ENCODE measurements at places on chromosomes 3 and 15. TPM values are rescaled to one million over a fixed set of nuclear protein-coding genes. Genes with fewer than 3 reads are reported as not detected.

- no peak for DNase-seq
Observed at GRCh38 chr3:143859465-143860203, 11.4 kb upstream of the SLC9A9 start.

GRK7 gene
- not detected for total RNA-seq

STX19 gene
- total RNA-seq, result not detected

TRMT10C gene
- total RNA-seq, result 64.7 TPM

SERPINI1 gene
- total RNA-seq, result 7.7 TPM

GRCh38 chr3:54772746-54773145 lies 155.1 kb downstream of the LRTM1 start:
- no peak for DNase-seq

GRCh38 chr15:46365572-46365971 lies 730.7 kb downstream of the SQOR start:
- peak; percentile 4 for DNase-seq

DNA sequence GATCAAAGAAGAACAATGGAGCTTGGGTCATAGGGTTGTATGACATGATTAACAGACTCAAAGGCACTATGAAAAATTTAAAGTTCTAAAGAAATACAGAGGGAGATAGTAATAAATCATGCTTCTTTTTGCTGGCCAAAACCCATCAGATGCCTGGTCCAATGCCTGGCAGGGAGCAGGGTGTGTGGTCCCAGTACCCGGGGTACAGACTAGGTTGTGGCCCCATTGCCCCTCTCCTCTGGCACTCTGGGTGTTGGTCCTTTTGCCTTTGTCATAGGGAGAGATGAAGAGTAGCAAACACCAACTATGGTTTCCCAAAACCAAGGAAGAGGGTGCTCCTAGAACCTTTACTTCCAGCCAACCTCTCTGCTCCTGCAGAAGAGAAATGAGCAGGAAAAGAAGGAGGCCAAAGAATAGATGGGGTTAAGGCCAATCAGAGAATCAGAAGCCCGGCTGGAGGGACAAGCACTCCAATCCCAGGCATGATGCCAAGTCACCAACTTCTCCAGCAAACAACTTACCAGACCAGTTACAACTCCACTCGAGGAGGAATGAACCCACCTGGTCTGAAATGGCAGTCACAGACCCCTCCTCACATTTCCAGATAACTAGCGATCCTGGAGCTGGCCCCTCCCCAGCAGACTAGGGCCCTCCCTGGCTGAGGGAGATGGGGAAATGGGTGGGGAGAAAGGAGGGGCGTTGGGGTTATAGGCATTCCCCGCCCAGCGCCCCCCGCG lies 1.8 kb downstream of the IGDCC3 start:
- no peak for DNase-seq

DNA sequence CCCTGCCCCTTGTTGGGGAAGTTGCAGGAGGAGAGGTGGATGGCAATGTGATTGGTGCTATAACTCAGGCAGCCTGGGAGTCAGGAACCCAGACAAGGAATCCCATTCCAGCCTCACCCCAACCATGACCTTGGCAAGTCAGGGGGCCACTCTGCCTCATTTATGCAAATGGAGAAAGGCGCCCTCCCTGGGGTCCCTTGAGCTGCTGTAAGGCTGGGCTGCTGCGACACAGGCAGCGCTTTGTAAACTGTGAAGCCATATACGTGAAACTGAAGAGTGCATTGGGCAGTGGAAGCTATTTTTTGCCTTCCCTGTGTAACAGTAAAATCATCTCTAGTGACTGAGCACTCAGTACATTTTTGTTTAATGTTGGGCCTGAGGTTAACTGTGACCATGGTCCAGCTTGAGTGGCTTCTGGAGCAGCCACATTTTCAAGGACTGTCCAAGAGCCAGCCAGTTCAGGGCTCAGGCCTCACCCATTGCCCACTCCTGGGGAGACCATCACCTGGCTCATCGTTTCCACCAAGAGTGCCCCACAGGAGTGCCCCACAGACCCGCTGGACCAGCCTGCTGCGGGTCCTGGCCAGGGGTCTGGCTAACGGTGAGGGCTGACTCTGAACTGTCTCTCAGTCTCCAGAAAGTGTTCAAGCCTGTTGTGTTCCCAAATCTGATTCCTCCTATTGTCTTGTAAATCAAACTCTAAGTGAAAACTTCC lies 27.9 kb downstream of the KIF7 start:
- DNase-seq, result no peak

CRYGS gene
- 2.6 TPM for total RNA-seq

OXTR gene
- total RNA-seq, result 0.63 TPM

DNA sequence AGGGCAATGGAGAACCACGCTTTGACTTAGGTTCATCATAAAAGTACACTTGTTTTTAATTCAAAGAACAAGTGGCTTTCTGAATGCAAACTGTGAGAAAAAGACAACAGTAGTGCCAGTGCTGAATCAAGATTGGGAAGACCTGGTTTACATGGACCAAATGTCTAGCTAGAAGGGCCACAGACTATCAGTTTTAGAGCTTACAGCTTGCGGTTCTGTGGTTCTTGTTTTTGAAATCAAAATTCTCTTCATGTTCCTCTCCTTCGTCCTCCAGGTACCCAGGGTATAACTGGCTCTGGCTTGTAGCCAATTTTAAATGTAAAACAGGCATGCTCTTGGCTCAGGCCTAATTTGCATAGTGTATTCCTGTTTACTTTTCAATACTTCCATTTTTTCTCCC lies 124.6 kb downstream of the TGFBR2 start:
- no peak for DNase-seq

- no peak for DNase-seq
Observed at GRCh38 chr3:133532951-133533350, 40.5 kb upstream of the CDV3 start.

SLC12A6 gene
- 4.3 TPM for total RNA-seq

DNA sequence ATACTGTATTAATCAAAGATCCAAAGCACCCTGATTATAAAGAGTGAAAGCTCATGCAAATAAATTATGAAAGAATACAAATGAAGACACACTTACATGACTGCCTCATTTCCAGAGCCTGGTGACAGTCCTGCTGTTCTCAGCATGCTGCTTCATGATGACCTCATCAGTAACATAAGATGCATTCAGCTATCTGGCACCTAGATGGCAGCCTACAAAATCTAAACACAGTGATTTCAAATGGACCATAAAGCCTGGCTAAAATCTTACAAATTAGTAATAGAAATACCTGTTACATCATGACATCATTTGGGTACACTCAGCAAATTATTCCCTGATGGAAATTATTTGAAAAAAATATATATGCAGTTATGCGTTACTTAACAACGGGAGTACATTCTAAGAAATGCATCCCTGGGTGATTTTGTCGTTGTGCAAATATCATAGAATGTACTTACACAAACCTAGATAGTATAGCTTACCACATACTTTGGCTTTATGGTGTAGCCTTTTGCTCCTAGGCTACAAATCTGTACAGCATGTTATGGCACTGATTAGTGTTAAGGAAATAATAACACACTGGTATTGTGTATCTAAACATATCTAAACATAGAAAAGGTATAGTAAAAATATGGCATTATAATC lies 207.2 kb downstream of the EPHA3 start:
- peak; percentile 5 for DNase-seq

DNA sequence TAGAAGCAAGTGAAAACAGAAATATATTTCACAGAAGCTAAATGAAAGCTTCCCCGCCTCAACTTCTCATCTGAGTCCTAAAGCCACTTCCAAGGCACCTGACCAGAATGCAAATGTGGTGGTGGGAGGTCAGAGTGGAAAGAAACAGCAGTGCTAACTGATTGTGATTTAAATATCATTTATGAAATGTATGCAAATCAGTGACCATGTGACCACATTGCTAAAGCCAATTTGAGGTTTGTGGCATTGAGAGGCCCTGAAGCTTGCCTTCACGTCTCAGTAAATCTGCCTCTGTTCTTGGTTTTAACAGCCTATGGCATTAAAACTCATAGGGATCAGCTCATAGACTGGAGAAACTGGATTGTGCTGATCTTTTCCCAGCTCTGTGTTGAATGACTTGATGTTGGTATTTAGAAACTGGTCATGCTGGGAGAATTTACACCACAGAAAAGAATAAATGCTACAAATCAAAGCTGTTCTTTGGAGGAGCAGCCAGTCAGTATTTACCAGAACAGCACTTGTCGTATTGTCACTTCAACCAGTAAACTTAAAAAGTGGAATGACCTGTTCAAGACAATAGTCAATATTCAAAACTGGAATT lies 481.4 kb upstream of the ALCAM start:
- no peak for DNase-seq

DNA sequence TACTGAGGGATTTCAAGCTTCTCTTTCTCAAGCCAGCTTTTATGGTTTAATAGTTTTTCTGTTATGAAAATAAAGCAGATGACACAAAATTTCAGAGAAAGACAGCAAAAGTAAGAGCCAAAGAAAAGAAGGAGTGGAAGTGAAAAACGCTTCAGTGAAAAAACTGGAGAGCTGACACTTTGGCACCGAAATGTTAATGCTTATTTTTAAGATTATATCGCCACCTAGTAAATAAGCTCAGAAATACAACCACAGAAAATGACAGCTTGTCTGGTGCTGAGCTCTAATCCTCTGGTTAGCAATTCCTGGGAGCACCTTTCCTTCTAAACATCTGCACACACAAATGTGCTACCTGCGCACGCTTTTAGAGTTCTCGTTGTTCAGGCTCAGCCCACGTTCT lies 101.6 kb downstream of the ZPLD1 start:
- DNase-seq, result no peak

GRCh38 chr3:125119752-125120378 lies 64.1 kb upstream of the HEG1 start:
- no peak for DNase-seq

- DNase-seq, result no peak
Observed at GRCh38 chr3:102745881-102746280, 311.1 kb downstream of the ZPLD1 start.

- DNase-seq, result peak; percentile 51
Observed at GRCh38 chr15:87619161-87619960, 637.2 kb downstream of the NTRK3 start.

CCR9 gene
- total RNA-seq, result not detected

GPR149 gene
- not detected for total RNA-seq

PSTPIP1 gene
- not detected for total RNA-seq

DNA sequence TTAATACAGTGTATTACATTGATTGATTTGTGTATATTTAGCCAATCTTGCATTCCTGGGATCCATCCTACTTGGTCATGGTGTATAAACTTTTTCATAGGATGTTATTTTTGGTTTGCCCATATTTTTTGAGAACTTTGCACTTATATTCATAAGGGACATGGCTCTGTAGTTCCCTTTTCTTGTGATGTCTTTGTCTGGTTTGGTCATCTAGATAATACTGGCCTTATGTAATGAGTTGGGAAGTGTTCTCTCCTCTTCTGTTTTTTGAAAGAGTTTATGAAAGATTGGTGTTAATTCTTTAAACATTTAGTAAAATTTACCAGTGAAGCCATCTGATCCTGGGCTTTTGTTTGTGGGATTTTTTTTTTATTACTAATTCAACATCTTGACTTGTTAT lies 9.6 kb downstream of the CHST13 start:
- no peak for DNase-seq

DNA sequence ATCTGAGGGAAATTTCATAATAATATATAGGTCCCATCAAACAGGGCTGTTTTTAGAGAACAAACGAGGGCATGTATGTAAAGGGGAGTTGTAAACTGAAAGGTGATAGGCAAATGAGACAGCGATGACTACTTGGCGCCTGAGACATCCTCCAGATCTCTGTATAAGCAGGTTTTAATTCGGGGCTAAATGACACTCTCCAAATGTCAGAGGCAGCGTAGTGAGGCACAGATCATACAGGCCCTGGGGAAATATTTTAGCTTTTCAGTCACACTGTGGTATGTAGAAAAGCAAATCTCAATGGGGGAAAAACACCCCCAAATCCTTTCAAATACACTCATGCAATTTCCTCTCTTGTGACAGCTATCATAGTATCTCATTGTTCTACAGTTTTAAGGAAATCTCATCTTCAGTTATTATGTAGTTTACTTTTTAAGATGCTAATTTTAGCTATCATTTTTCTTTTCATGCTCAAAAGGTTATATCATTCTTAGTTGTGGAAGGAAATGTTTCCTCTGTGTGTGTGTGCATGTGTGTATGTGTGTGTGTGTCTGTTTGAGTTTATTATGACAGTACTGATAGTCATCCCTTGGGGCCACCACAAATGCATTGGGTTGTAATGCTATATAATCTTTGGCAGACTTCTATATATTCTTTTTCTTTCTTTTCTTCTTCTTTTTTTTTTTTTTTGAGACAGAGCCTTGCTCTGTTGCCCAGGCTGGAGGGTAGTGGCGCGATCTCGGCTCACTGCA lies 1.1 kb downstream of the TPRG1 start:
- no peak for DNase-seq

DLL4 gene
- total RNA-seq, result not detected

TMEM266 gene
- not detected for total RNA-seq

DNA sequence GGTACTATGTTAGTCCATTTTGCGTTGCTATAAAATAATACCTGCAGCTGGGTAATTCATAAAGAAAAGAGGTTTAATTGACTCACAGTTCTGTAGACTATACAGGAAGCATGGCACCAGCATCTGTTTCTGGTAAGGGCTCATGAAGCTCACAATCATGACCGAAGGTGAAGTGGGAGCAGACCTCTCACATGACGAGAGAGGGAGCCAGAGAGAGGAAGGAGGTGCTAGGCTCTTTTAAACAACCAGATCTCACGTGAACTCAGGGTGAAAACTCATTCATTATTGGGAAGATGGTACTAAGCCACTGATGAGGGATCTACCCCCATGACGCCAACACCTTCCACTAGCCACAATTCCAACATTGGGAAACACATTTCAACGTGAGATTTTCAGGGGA lies 301.7 kb upstream of the MDFIC2 start:
- DNase-seq, result no peak

DNA sequence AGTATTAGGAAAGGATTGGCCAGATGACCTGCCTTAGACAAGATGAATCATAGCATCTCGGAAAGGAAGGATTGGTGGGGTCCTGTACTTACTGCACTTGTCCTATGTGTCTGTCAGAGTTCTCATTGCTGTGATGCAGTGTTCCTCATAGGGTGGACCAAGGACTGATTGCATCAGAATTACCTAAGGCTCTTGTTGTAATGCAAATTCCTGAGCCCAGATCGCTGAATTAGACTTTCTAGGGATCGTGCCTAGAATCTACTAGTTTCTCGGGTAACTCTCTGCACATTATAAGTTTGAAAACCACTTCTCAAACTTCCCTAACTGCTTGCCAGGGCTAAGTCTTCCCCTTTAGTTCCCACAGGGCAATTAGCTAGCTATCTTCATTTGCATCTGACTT lies 74.9 kb upstream of the SKOR1 start:
- no peak for DNase-seq

PARP9 gene
- 11.9 TPM for total RNA-seq

All from Daoy (cell line).